Activated CD4-positive, alpha-beta T cell treated with anti-CD3 and anti-CD28 coated beads, Interleukin-2, amount 50 U/mL, for 24 hours (primary cell): ENCODE measurements at places on chromosomes 11 and 22.

DNA sequence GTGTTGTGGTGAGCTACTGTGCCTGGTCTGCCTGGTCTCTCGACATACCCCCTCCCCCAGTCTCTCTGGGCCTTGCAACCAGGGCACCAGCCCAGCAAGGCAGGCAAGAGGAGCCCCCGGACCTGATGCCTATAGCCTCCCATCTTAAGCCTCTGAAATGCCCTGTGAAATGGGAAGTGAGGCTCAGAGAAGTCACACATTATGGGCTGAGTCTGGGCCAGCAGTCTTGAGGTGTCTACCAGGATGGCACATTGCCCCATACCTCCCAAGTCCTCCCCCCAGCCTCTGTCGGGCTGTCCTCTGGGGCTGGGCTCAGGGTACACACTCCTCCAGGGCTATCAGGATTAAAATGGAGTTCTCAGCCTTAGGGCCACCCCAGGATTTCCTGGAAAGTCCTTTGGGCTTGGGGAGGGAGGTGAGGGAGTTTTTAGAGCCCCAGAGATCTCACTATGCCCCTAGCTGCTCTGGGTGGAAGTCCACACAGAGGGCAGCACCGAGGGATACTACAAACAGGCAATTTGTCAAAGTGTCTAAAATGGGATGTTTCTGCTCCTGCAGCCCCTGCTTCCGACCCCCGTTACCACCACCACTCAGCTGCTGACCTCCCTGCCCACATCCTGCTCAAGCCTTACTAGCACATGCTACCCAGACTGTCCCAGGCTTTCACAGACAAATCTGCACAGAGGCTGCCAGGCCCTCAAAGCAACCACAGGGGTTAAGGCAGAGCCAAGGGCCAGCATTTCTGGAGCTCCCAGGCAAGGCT lies 3.1 kb upstream of the SH3BP1 start:
- no peak for DNase-seq

GRCh38 chr11:41113160-41113559 lies 346.3 kb downstream of the LRRC4C start:
- DNase-seq = no peak

- DNase-seq = no peak
Measured at GRCh38 chr22:46010951-46011626, 34.1 kb upstream of the WNT7B start.

- DNase-seq = peak; percentile 19
Measured at GRCh38 chr11:9600644-9601036, 27.2 kb downstream of the WEE1 start.

DNA sequence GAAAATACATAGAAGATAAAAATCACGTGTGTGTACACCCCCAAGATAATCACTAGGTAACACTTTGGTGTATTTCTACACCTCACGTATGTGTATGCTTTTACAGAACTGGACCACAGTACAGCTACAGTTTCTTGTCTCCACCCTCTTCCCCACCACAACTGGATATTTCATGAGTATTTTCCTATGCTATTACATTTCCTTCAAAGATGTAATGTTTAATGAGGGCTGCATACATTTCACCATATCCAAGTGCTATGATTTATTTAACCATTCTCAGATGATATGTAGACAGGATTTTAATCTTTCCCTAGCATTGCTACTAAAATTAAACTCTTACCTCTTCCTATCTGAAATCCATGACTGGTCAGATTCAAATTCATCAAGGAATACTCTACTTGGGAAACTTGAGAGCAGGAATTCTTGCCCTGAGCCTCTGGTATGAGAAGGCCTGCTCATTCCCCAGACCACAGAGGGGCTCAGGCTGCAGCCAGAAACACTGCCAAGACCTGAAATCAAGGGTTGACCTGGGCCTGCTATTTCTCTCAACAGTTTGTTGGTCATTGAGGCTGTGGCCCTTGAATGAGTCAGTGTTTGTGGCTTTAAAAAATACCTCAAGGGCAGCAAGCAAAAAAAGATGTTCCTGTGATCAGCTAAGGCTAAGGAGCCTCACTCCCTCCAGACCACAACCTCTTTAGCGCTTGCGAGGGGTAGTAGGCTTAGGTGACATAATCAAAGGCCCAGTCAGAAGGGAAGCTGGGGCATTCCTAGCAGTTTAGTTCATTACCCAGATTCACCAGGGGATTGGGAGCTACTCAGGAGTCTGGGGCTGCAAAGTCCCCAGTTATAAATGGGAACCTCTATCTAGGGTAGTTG lies 55.5 kb downstream of the ABTB2 start:
- DNase-seq = no peak

DNA sequence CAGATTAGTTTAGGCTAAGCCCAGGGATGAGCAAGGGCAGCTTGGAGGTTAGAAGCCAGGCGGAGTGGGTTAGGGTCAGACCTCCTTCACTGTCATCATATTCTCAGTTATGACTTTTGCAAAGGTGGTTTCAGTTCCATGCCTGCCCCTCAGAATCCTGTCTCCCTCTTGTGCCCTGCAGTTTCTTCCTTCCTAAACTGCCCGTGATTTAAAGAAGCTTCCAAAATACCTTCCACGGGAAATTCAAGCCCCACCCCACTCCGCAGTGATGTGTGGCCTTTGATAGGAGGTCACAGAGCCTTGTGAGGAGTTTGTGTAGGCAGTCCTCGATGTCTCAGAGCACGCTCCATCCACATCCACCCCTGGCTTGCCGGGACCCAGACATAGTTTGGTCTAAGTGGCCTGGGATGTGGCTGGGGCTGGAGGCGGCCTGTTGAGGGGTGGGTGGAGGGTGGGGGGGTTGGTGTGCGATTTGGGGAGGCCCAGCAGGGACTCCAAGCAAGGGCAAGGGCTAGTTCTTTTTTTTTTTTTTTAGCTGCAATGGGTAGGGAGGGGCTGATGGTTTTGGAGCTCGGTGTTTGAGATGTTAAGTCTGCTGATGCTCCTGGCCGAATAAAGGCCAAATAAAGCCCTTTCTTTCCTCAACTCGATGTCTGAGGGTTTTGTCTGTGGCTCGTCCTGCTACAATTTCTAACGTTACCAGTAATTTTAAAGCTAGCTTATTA lies 1.6 kb upstream of the IFITM1 start:
- DNase-seq = no peak

GRCh38 chr11:17760102-17761029 lies 25.8 kb downstream of the KCNC1 start:
- DNase-seq = no peak

- DNase-seq = no peak
Measured at GRCh38 chr11:45282081-45282480, 4.1 kb downstream of the SYT13 start.

- DNase-seq = no peak
Measured at GRCh38 chr11:88146106-88146505, 29.1 kb downstream of the RAB38 start.

GRCh38 chr11:12680246-12680939 lies 6.2 kb downstream of the TEAD1 start:
- DNase-seq = no peak

DNA sequence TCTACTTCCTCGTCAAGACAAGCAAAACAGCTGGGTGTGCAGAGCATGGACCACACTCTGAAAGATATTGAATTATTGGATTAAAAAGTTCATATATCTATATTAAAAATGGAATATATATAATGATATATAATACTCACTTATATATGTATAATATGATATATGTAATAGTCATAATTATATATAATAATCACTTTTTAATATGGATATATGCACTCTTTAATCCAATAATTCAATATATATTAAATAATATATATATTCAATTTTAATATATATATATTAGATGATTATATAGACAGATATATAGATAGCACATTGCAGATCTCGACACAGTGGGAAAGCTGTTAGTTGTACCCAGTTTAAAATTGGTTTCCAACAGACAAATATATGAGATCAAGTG lies 182.1 kb upstream of the CARD18 start:
- DNase-seq = no peak

GRCh38 chr11:130785380-130786116 lies 130.7 kb downstream of the SNX19 start:
- no peak for DNase-seq

- DNase-seq = peak; percentile 61
Measured at GRCh38 chr22:20509344-20510047, 2.1 kb downstream of the MED15 start.

DNA sequence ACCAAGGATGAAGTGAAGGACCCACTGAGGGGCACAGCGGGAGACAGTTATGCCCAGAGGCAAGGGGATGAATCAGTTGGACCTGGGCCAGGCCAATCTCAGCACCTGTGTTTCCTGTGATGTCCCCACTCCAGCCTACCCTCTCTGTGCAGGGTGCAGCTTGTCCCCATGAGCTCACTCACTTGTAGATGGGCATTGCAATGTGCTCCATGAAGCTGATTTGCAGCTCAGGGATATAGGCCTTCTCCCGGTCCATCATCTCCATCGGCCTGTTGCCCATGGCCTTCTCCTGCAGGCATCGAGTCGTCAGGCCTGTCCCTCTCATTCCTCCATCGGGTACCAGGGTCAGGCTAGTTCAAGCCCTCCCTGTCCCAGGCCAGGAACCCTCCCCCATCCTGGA lies 96.2 kb downstream of the PDE2A start:
- DNase-seq = no peak

DNA sequence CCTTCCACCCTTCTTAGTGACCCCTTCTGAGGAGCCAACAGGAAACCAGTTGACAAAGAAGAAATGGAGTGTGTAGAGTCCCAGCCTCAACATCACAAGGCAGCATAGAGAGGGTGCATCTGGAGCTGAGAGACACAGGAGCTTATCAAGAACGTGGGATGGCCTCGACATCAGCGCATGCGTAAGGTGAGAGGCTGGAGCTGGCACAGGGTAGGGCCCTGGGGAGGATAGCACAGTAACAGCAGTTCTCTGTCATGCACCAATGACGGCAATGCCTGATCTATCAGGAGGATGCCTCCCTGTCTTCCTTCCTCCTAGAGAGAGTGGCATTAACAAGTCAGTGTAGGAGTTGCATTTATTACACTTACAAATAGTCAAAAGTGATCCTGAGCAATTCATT lies 426.1 kb downstream of the NTM start:
- no peak for DNase-seq

GRCh38 chr22:41899110-41899509 lies 15.8 kb downstream of the SHISA8 start:
- DNase-seq = no peak

- no peak for DNase-seq
Measured at GRCh38 chr11:122207505-122207904, 91.5 kb upstream of the BLID start.
